NCI-H187 (cell line): ENCODE measurements at places on chromosomes 6 and 20.

DNA sequence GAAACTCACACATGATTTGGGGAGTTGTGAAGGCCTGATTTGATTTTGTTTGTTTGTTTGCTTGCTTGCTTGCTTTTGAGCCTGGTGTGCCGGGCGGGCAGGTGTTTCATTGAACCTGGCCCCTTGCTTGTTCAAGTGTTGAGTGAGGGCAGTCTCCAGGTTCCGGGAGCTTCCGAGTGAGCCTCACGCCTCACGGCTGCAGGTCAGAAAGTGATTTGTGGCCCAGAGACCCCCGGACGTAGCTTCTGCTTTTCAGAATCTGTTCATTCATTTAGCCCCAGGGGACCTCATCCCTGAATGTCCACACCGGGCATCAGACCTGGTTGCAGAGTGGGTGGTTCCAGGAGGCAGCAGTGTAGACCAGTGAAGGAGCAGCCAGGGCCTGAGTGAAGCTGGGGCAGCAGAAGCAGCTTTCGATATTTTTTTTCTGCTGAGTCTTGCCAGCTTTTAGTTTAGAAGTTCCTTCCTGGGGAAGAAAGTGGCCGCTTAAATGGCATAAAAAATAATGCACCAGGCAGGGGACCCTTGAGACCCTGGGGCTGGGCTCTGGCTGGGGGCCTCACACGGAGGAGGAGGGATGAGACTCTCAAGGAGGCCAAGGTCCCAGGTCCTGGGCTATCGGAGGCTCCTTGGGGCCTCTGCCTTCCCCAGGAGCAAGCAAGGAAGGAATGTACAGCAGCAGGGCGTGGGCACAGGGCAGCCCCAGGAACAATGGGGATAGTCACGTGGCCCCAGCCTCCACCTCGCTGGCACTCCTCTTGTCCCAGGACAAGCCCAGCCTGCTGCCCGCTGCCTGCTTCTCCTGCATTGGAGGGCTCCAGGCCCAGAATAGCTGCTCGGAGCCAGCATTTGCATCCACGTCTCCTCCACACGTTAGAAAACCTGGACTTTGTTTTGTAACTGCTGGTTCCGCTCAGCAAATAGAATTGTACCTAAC lies 89.2 kb upstream of the BHLHE23 start:
- DNase-seq, result no peak

- no peak for DNase-seq
Observed at GRCh38 chr20:14049111-14049510, 53.8 kb downstream of the MACROD2 start.

DNA sequence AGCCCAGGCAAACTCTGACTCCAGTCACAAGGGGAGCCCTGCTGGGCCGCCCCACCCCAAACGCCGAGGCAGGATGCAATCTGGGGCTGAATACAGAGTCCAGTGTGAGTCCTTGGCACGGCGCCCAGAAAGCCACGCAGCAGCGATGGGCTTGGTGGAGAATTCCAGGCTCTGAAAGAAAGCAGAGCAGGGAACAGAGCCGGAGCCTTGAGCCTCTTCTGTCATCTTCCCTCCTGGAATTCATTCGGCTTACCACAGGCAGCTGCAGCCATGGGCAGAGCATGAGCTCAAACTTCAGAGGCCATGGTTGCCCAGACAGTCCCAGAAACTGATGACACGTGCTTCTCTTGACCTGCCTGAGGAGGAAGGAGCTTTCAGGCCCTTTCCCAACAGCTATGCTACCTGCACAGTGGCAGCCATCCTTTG lies 441.1 kb upstream of the JARID2 start:
- DNase-seq, result no peak

DNA sequence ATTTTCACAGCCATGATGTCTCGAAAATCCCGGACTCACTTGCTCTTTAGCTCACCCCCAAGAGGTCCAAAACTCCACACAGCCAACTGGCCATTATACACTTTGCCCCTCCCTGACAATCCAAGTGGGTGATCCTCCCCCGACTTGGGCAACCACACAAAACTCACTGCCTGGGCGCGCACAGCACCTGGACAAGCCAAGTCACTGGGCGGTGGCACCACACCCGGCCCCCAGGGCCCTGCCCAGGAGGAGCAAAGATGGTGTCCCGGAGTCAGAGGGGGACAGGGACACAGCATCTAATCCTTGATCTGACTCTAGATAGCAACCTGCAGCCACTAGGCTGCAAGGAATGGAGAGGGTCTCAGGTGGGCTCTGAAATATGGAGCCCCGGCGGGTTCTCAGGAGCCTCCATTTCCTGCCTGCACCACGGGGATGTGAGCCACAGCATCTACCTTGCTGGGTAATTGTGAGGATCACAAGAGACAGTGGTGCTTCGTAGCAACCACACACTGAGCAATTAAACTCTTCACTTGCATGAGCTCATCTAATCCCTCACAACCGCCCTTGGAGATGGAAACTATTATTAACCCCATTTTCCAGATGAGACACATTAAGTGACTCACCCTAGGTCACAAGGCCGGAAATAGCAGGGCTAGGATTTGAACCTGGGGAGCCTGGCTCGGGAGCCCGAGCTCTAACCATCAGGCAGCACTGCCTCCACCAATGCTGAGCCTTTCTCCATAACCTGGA lies 66.6 kb downstream of the BMP7 start:
- DNase-seq, result no peak

GRCh38 chr6:159416891-159417560 lies 247.8 kb downstream of the FNDC1 start:
- no peak for DNase-seq

GRCh38 chr20:46175127-46175494 lies 57.0 kb downstream of the CD40 start:
- no peak for DNase-seq

DNA sequence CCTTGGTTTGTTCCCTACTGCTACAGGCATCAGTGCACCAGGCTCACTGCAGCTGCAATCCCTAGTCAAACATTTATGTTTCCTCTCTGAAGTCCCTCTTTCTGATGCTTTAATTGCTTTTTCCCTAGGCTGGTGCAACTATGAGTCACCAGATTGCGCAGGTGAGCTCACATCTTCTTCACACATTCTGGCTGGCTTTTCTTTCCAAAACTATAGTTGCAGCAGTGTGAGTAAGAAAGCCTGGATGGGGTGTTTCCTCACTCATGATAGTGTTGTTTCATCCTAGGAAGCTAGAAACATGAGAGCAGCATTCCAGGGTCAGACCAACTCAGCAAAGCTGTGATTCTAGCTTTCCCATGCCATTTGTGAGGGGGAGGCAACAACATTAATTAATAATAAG lies 296.4 kb downstream of the PAX1 start:
- DNase-seq, result no peak
